Pancreas (tissue), 10 donors: ENCODE measurements at places on chromosomes 16 and 17. TPM values are rescaled to one million over a fixed set of nuclear protein-coding genes. Genes with fewer than 3 reads are reported as not detected.

Gene ANKRD11
- 44.4 TPM for total RNA-seq

Gene ALDH3A1
- total RNA-seq: not detected

- H3K36me3 ChIP-seq: no peaks in the 10 kb centered on the region
- no peak for DNase-seq
- H3K4me3 ChIP-seq: no peak overlapping the region
- no peaks in the 10 kb centered on the region for H3K4me1 ChIP-seq
- H3K27ac ChIP-seq: no peak overlapping the region
- no peaks in the 10 kb centered on the region for H3K27me3 ChIP-seq
Measured at GRCh38 chr17:36742267-36743000, 141.1 kb downstream of the MRM1 start.

GRCh38 chr16:46982335-46982734, 8.9 kb upstream of the DNAJA2 start:
- no peaks in the 10 kb centered on the region for H3K36me3 ChIP-seq
- no peaks in the 10 kb centered on the region for H3K27me3 ChIP-seq
- no peak overlapping the region for H3K27ac ChIP-seq
- H3K4me3 ChIP-seq: no peak overlapping the region

GRCh38 chr17:41639492-41640473, 15.4 kb upstream of the KRT17 start:
- DNase-seq: no peak
- H3K27me3 ChIP-seq: no peaks in the 10 kb centered on the region
- H3K27ac ChIP-seq: no peak overlapping the region
- H3K4me1 ChIP-seq: peaks cover 5% of the 10 kb centered on the region
- no peaks in the 10 kb centered on the region for H3K36me3 ChIP-seq

DNA sequence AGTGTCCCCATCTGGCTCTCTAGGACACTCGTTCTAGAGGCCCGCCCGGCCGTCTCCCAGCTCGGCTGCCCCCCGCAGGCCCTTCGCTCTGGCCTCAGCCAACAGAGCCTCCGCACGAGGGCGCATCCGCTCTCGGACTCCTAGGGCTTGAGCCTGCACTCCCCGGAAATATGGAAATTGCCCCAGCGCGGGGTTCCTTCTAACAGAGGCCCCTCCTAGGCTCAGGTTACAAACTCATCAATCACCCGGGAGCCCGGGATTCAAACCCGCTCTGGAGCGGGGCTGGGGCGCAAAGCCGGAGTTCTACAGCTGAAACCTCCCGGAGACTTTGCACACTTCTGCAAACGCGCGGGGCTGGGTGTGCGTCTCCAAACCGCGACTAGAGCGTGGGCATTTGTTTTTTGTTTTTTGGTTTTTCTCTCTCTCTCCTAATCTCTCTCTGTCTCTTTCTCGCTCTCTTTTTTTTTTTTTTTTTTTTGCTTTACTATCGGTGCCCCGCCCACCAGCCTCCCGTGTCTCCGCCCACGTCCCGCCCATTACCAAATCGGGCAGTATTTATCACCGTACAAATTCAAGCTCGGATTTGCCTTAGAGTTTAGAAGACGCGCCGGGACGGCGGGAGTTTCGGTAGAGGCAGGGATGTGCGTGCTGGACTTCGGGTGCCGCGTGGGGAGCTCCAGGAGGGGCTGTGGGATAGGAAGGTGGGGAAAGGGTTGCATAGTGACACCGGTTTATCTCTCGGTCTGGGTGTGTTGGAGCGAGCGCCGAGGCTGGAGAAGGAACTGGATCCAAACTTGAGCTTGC, 2.4 kb upstream of the FOXL1 start:
- peak overlapping the region; percentile 22 for H3K4me3 ChIP-seq
- H3K27ac ChIP-seq: no peak overlapping the region
- no peaks in the 10 kb centered on the region for H3K36me3 ChIP-seq
- H3K4me1 ChIP-seq: no peaks in the 10 kb centered on the region
- peak; percentile 79 for DNase-seq
